ENCODE measurements at places on chromosomes 2 and 18.

DNA sequence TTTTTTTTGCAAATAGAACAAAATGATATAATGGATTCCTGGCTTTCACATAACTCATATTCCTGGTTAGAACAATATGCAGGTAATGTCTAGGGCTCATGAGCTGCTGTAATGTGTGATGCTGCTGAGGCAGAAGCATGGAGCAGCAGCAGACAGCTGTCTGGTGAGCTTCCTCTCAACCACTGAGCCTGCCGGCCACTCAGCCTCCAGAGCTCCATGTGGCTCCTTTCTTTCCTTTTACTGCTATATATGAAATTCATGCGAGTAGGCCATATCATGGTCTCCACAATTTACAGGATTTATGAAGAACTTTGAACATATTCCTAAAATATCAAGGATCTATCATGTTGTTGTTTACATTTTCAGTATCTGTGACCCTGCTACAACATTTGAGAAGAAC is 120.9 kb downstream of the MEP1B start:
- no peak for DNase-seq

DNA sequence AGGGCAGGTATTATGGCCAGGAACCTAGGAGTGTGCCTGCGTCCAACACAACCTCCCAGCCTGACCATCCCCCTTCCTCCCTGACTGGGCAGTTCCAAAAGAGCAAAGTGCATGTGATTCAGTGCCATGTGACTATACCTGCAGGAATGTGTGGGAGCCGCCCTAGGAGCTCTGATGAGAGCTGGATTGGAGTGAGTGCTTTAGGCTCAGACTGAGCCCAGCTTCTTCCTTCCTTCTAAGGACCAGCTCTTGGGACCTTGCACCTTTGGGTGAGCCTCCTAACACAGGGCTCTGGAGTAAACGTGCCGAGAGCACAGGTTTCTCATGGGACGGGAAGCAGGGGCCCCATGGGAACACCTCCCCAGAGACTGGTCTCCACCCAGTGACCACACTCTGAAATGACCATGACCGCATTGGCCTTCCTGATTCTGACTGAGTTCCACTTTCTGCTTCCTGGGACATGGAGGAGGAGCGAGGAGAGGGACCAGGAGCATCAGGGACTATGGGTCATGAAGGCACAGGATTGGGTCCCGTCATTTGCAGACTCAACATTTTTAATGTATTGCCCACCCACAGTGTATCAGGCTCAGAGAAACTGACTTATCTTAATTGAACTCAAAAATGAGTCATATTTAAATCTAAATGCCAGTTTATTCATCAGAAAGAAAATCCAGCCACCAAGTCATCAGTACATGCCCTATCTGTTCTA is 87.8 kb upstream of the BCL2L11 start:
- DNase-seq, result peak; percentile 21

DNA sequence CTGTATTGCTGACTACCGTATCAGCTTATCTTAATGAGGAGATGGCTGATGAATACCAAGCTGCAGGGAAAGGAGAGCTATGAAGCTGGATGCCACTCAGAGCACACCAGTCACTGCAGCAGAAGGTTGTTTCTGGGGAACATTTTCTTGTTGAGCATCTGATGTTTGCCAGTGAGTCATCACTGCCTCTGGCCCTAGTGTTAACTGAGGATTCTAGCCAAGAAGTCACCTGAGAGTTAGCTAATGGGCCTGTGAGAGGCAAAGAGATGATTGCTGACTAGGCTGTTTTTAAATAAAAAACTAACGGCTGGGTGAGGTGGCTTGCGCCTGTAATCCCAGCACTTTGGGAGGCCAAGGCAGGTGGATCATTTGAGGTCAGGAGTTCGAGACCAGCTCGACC is 37.9 kb downstream of the CCDC150 start:
- DNase-seq, result peak; percentile 45

DNA sequence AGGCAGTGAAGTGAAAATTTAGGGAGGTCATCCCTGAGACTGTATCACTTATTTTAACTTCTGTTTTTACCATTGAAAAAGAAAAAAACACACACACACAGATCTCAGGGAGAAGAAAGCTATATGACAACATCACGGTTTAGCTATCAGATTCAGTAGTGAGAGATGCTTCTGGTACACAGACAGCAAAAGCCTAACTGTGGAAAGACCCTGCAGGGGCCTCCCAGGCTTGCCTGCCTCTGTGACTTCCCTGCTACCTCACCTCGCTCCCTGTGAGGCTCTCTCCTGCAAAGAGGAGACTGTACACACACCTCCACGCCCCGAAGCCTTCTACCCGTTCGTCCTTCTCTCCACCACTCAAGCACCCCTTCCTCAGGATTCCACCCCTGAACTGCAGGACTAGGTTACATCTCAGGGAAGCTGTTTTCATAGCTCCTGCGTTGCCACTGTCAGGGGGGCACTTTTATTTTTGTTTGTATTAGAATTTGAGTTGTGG is 86.3 kb downstream of the EPB41L3 start:
- DNase-seq, result no peak

DNA sequence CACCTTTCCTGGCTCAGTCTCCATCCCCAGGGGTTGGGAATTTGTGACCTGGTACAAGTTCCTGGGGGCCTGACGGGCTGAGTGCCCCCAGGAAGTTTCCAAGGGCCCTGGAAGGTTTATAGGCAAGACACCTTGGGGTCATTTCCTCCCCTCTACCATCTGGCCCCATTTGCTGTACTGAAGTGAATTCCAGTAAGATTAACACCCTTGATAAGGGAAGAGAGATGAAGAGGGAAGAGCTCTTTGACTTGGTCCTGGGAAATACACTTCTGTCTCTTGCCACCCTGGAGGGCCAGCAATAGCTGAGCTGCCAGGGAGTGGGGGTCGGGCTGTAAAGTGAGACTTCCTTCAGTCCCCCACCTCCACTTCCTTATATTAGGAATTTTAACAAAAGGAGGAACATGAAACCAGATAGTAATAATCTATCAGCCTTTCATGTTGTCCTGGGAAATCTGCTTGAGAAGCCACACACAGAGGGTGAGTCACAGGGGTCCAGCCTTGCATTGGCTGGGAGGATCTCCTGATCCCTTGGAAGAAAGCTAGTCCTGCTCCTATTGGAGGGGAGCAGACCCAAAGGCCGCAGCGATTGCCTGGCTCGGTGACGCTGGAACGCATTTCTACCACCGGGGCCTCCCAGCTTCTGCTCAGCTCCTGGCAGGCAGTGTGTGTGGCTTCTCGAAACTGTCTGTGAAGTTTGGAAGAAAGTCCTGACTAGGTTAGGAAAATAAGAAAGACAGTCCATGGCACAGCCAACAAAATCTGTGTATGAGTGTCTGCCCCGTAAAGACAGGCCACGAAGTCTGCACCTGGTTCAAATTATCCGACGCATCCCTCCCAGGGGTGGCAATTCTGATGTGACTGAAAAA is 87.3 kb downstream of the ACAA2 start:
- DNase-seq, result peak; percentile 95

DNA sequence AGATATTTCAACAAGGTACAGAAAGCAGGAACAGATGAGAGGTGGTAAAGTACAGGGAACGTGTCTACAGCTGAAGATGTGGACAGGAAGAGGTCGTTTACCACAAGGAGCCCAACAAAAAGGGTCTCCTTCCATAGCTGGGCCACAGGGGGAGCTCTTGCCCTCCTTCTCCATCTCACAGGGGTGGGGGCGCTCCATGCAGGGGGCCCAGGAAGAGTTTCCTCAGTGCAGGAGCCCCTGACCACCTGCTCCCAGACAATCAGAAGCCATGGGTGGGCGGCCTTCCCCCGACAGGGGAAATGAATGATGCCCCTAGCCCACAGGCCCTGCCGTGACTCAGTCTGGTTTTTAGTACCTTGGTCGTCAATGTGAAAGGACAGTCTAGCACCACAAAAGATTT is 163.6 kb upstream of the ZNF516 start:
- DNase-seq, result no peak

- no peak for DNase-seq
These were observed 140.8 kb downstream of the DDX1 start for GRCh38 chr2:15732341-15733077.

DNA sequence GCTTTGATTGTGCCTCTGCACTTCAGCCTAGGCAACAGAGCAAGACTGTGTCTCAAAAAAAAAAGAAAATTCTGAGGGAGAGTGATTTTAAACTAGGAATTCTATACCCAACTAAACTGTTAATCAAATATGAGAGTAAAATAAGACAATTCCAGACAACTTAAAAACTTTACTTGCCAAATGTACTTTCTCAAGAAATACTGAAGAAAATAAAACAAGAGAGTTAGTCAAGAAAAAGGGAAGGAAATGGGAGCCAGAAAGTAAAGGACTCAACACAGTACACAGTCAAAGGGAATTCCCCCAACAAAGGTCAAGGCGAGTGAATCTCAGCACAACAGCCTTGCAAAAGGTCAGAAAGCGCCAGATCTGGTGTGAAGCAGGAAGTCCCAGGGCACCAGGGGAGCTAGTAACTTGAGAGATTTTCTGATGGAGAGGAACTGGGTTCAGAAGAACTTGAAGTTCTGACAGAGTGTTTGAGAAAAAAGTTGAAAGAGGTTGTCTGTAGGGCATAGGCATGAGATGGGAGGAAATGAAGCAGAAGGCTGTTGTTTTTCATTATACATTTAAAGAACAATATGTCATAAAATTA is 22.6 kb upstream of the TBC1D8 start:
- DNase-seq, result no peak

GRCh38 chr18:63346480-63347183 is 20.4 kb downstream of the KDSR start:
- no peak for DNase-seq

DNA sequence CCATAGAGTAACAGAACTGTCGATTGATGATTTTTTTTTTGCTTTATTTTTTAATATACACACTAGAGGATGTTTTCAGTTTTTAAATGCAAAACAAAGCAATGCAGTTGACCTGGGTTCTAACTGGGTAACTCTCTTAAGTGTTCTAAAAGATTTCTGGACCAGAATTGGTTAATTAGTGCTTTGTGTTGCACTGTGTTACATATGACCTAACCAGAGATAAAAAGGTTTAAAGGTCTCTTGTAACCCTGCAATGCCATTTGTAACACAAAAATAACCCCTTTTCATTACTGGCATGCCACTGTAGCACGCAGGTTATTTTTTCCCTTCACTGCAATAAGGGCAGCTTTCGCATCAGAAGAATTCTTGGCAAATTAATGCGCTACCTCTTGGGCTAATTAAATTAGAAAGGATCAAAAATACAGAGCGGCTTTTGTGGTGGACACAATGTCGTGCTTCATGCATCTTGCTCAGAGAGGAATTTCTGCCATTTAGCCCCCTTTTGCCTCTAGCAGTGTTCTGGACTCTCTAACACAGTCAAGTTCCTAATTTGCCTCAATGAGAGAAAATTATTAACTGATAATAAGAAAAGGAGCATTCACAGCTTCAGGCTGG is 250.8 kb upstream of the ZEB2 start:
- DNase-seq, result no peak

DNA sequence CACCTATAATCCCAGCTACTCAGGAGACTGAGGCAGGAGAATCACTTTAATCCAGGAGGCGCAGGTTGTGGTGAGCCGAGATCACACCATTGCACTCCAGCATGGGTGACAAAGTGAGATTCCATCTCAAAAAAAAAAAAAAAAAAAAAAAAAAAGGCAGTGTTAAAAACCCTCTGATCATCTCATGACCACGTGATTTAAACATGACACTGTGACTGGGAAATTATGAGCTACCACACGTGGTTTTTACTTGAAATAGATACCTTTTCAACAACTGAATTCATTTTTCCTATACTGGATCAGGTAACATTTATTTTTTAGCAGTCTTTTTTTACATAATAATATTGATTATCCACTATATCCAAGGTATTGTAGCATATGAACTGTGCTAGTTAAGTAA is 102.7 kb downstream of the PTRHD1 start:
- no peak for DNase-seq
